ENCODE measurements at places on chromosomes 3 and 15. TPM values are rescaled to one million over a fixed set of nuclear protein-coding genes. Genes with fewer than 3 reads are reported as not detected.

Gene HIGD2B
- not detected for total RNA-seq

DNA sequence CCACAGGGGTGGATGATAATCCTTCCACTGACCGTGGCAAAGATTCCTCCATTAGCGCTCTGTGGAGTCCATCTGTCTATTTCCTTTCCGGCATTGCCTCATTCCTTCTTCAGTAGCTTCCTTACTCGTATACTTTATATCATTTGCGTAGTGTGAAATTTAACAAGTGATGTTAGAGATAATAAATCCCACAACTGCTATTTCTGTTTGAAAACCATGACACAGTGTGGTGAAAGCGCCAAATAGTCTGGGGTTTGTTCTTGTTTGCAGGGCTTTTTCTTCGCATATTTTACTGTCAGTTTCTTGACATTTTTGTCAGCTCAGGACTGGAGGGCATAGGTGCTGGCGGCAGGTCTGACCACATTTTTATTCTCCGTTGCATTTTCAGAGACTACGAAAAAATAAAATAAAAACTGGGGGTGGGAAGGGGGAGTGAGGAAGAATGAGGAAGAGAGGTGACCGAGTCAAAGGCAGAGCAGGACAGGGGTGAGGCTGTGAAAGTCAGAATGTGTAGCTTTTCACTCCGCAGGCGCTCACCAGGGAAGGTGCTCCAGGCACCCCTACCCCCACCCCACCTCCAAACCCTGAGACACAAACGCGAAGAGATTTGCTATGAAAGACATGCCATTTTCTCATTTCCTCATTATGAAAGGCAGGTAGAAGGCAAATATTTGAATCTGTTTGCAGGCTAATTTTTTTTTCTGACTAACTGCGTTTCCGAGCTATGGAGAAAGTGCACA, 965.0 kb downstream of the MCTP2 start:
- peak; percentile 14 for DNase-seq

DNA sequence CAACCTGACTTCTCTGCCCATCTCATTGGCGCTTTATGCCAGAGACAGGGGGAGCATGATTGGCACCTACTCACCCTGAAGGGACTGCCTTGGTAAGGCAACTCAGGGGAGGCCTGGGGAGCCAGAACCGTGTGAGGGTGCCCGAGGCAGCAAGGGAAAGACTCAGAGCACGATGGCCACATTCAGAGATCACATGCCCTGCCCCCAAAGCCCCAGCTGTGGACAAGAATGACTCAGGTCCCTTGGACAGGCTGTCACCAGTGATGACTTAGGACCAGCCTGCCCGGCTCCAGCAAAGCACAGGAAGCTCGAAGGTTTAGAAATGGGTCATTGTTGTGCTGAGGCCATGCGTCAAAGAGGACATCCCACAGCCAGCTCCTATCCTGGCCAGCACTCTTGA, 49.1 kb upstream of the LIMD1 start:
- DNase-seq: peak; percentile 63

Gene CELF6
- total RNA-seq: not detected

DNA sequence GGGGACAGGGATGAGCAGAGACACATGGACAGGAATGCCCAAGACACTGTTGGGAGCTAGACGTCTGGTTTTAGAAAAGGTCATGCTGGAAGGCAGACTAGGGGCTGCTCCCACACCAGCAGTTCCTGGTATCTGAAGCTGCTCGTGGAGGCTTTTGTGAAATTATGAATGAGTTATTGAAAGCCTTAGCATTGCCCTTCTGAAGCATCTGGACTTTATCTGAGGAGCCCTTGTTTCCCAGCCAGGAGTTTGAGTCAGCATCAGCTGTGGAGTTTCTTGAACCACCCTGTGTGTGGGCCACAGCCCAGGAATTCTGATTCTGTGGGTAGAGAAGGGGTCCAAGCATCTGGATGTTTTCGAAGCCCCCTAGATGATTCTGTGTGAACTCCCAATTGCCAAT, 258.7 kb downstream of the SLCO3A1 start:
- no peak for DNase-seq

DNA sequence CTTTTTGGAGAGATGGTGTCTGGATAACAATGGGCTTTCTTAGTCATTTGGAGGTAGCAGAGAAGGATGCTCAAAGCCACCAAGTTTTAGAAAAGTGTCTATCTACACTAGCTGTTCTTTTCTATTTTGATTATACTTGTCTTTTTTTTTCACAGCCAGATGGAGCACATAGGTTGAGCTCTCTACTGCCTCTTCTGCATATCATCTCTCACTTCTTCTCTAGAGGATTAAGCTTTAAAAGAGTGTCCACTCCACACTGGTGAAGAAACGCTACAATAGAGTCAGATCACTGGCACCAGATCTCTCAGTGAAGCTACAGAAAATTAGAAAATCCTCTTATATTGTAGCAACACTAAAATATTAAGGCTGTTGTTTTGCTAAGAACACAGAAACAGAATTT, 145.3 kb upstream of the MBNL1 start:
- DNase-seq: no peak

DNA sequence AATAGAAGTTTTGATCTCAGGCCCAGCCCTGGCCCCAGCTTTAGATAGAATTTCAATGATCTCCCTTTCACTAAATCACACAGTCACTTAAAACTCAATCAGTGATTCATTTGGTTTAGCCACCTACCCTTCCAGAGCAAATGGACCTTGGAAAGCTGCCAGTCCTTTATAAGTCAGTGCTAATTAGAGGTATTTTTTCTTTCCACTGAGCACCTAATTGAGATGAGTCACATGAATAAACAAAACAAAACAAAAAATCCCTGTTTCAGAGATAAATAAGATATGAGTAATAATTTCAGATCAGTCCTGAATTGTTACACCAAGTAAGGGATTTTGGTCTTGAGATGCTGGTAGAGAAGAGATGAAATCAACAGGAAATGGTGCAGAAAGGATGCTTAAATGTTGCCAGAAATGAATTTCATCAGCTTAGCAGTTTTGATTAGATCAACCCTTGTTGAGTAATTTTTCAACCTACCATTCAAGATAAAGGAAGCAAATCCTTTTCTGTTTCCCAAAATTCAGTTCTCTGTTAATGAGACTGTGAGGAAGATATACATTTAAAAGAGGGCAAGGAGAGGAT, 352.0 kb upstream of the COL8A1 start:
- DNase-seq: peak; percentile 46

DNA sequence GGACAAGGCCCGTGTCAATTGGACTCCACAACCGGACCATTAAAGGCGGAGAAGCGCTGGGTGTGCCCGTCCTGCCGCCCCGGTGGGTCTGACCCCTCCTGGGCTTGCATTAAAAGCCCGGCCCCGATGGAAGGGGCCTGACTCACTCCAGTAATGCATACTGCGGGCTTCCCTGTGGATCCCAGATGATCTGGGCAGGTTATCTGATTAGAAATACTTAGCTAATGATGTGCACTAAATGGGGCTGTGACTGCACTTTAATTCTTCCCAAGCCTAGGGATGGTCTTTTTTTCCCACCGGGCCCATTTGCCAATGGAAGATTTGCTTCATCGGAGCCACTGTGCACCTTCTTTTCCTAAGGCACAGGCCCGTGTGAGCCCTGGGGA, 124.9 kb downstream of the TMEM266 start:
- peak; percentile 23 for DNase-seq

Gene GABRG3
- total RNA-seq: not detected

- peak; percentile 64 for DNase-seq
These were observed 1.4 kb downstream of the PTH1R start for GRCh38 chr3:46878781-46879436.

Gene GOLGB1
- total RNA-seq: 24.4 TPM

Gene COL8A1
- total RNA-seq: 26.9 TPM

- no peak for DNase-seq
These were observed 15.5 kb downstream of the ATP2B2 start for GRCh38 chr3:10489746-10490483.
